ENCODE measurements at places on chromosomes 1 and 21.

- no peak for DNase-seq
Observed at GRCh38 chr1:20891091-20891490, 104.0 kb upstream of the HP1BP3 start.

- DNase-seq = peak; percentile 46
Observed at GRCh38 chr1:162056043-162056442, 13.4 kb upstream of the NOS1AP start.

DNA sequence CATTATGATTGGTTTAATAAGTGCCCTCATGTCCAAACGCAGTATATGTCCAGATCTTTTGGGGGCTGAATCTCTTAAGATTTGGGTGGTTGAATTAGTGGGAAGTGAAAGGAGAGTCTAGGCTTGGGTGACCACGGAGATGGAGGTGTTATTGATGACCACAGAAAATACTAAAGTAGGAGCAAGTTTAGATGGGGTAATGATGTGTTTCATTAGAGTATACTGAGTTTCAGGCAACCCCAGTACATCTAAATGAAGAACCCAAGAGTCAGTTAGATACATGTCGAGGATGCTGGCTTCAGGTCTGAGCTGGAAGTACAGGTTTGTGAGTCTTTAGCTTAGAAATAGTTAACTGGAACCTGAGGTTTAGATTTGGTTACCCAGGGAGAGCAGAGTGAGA, 6.5 kb upstream of the ZZZ3 start:
- DNase-seq = no peak

GRCh38 chr1:39898648-39899603, 2.8 kb downstream of the MYCL start:
- DNase-seq = peak; percentile 60

DNA sequence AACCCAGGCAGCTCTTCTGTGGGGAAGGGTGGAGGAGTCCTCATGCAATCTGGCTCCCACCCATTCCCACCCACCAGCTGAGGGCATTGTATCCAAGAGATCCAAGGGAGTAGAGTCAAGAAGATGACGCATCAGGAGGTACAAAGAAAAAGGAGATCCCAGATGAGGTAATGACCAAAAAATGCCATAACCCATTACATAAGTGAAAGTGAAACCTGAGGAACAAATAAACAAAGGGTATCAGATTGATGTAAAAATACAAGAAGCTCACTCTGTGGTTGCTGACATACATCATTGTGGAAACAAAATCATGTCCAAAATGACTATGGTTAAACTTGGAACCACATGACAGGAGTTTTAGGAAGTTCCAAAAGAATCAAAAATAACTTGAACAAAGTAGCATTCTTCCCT, 42.5 kb downstream of the CCN1 start:
- DNase-seq = no peak

GRCh38 chr1:60573726-60574409, 500.3 kb upstream of the C1orf87 start:
- DNase-seq = no peak

DNA sequence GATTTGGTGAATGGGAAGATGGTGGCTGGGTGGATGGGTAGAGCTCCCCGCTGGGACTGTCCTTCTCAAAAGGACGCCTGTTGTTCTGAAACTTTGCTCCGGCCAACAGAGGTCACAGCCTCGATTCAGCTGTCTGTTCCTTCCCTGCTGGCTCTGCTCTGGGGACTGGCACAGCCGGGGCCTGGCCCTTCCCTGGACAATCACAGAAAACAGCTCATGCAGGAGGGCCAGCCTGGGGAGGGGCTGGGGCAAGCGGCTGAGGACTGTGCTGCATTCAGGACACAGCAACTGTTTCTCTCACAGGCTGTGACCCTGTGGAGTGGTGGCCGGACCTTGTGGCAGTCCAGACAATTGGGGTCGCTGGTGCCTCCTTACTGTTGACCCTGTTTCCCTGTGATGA, 110.7 kb upstream of the TMEM51 start:
- peak; percentile 32 for DNase-seq

- DNase-seq = peak; percentile 56
Observed at GRCh38 chr1:182786223-182786994, 3.2 kb upstream of the NPL start.

- no peak for DNase-seq
Observed at GRCh38 chr1:117662667-117663066, 56.8 kb downstream of the TENT5C start.

All from substantia nigra (tissue), 51 donors.